ENCODE measurements at places on chromosomes 3 and 15.

GRCh38 chr3:32004113-32004765 lies 22.7 kb downstream of the ZNF860 start:
- DNase-seq: no peak

GRCh38 chr15:75161106-75161916 lies 40.4 kb upstream of the C15orf39 start:
- DNase-seq: no peak

GRCh38 chr3:138578141-138578540 lies 15.9 kb downstream of the CEP70 start:
- DNase-seq: no peak

DNA sequence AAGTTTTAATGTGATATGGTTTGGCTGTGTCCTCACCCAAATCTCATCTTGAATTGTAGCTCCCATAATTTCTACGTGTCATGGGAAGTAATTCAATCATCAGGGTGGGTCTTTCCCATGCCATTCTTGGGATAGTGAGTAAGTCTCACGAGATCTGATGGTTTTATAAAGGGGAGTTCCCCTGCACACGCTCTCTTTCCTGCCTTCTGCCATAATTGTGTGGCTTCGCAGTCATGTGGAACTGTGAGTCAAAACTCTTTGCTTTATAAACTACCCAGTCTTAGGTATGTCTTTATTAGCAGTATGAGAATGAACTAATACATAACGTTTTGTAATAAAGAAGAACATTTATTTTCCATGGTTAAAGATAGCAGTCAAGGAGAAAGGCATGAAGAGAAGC lies 39.2 kb upstream of the GOLIM4 start:
- no peak for DNase-seq

GRCh38 chr15:43511012-43511885 lies 6.2 kb upstream of the MAP1A start:
- peak; percentile 37 for DNase-seq

All from stimulated activated CD4-positive, alpha-beta T cell treated with anti-CD3 and anti-CD28 coated beads, Interleukin-15, amount 100 ng/mL, for 24 hours (primary cell).